CD4-positive, alpha-beta T cell treated with Interleukin-2 at 100 ng/mL for 4 hours (primary cell): ENCODE measurements at places on chromosomes 4 and X.
A peak's percentile ranks its signal among the peaks of the same experiment; 100 is the strongest.

DNA sequence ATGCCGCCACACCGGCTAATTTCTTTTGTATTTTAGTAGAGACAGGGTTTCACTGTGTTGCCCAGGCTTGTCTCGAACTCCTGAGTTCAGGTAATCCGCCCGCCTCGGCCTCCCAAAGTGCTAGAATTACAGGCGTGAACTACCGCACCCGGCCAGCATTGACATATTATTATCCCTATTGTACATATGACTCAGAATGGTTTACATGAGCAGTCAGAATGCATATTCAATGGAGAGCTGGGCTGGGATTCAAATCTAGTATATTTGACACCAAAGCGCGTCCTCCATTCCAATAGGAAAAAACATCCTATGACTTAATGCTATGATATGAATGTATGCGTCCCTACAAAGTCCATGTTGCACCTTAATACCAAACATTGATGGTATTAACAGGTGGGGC is 281.4 kb downstream of the CAMK2D start:
- DNase-seq: no peak

GRCh38 chrX:2594491-2594890 is 93.7 kb upstream of the DHRSX start:
- DNase-seq: no peak

DNA sequence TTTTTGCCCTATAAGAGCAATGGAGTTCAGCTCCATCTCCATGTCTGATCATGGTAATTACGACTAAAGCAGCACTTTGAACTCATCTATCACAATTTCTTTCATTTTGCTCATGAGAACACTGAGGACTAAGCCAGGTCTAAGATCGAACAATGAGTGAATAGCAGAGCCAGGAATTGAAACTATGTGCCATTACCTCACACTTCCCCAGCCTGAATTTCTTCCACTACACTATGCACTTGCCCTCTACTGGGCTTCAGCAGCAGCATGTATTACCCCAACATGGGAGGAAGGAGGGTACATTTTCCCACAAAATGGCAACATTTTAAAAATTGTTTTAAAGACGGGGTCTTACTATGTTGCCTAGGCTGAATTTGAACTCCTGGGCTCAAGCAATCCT is 274.7 kb upstream of the FGF13 start:
- DNase-seq: no peak

DNA sequence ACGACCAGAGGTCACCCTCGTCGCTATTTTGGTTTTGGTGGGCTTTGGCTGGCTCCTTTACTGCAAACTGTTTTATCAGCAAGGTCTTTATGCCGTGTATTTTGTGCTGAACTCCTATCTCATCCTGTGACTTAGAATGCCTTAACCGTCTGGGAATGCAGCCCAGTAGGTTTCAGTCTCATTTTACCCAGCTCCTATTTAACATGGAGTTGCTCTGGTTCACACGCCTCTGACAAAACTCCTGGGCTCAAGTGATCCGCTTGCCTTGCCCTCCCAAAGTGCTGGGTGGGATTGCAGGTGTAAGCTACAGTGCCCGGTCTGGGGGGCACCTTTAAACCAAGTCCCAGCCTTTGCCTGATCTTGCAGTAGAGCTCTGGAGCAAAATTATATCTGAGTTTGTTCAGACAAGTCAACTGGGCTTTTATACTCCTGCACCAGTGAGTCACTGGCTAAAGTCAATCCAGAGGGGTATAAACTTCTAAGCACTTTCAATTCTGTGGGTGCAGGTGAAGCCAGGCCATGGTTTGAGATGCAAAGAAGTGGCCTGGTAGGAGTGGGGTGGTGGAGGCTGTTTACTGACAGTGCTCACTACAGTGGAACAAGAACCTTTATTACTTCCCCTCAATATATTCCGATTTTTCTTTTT is 50.2 kb downstream of the MGST2 start:
- DNase-seq: no peak

DNA sequence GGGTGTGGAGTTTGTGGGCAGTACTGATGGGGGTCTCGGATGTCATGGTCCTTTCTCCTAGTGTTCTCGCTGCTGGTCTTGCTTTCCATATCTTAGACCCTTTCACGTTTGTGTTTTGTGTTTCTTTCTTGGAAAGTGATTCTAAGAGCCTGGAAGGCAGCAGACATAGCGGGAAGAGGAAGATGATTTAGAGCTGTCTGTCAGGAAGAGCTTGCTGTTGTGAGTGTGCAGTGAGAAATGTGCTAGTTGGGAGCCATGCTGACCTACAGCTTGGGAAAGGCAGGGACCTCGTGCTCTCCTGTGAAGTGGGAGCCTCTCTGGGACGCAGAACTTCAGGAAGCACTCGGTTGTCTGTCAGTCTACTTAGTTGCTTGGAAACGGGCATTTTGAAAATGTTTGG is 122.2 kb downstream of the ZNF518B start:
- DNase-seq: no peak

DNA sequence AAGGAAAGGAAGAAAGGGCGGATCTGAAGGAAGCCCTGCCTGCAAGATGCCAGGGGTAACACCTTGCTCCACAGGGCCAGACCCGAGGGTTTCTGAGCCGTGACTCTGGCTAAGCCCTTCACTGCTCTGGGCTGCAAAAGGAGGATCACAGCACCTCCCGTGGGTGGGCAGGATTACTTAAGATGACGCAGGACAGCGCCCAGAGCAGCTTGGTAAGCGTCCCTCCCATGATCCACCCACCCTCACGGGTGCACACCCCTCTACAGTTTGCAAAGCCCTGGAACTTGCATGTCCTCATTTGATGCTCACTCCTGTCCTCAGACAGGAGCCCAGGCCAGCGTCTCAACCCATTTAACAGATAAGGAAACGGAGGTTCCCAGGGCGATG is 64.9 kb downstream of the CRMP1 start:
- no peak for DNase-seq

DNA sequence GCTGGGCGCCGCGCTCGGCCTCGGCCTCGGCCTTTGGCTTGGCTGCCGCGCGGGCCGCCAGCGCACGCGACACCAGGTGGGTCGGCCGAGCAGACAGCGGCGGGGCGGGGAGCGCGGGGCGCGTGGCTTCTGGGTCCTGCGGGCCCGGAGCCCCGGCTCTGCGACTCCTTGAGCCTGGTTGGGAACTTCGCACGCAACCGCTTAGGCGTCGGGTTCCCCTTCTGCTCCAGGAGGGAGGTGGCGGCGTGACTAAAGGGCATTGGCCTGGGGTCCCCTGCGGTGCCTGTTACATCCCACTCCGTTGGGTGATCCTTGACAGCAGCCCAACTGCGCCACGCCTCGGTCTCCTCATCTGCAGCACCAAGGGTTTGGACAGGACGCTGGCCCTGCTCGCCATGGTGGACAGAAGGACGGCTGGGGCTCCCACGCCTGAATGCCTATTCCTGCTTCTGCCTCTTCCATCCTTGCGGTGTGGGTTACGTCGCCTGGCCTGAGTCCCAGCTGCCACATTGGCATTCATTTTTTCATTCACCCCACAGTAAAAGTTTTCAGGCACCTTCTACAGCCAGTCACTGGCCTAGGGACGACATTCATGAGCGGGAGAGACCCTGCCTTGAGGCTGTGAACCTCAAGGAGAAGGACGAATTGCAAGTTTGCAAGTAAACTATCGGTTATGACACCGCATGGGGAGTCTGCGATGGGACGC is 631 bp downstream of the EVC start:
- DNase-seq: no peak

- peak; percentile 63 for DNase-seq
Observed at GRCh38 chr4:70734168-70734954, 12.6 kb downstream of the RUFY3 start.

- DNase-seq: no peak
Observed at GRCh38 chr4:139986689-139987501, 167.1 kb downstream of the MAML3 start.

DNA sequence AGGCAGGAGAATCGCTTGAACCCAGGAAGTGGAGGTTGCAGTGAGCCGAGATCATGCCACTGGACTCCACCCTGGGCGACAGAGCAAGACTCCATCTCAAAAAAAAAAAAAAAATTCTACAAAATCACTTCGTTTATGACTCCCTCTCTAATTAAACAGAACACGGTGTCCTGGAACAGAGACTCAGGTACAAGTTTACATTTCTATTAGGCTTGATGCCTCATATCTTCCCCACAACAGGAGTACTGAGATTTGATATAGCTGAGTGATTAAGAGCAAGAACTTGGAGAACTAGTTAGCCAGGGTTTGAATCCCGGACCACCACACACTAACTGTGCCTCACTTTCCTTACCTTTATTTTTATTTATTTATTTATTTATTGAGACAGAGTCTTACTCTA is 42.2 kb upstream of the KLF3 start:
- no peak for DNase-seq

DNA sequence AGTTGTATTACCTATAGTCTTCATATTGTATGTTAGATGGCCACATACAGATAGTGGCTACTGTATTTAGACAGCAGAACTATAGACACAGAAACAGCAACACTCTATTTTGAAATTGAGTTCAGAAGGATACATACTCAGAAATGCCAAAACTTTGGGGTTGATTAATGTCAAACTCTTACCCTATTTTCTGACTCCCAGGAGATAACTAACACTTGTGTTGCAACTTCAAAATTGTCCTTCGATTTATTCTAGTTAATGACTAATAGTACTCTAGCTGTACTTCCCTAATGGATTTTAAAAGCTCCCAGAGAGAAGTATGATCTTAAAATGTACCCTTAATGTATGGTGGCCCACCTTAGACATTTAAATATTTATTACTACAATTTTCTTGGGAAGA is 229.9 kb upstream of the UGT8 start:
- DNase-seq: no peak

DNA sequence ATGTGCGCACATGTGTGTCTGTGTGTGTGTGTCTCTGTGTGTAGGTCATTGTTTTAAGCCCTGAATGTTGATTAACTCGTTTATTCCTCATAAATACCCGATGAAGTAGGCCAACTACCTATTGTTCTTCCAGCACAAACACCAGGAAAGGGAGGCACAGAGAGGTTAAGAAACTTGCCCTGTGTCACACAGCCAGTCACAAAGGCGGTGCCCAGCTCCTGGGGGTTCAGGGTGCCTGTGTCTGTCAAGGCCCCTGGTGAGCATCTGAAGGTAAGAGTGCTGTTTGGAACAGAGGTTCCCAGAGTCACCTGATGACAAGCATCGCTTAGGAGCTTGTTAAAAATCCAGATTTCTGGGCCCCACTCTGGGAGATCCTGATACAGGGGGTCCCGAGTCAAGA is 18.0 kb upstream of the SH3TC1 start:
- DNase-seq: no peak

DNA sequence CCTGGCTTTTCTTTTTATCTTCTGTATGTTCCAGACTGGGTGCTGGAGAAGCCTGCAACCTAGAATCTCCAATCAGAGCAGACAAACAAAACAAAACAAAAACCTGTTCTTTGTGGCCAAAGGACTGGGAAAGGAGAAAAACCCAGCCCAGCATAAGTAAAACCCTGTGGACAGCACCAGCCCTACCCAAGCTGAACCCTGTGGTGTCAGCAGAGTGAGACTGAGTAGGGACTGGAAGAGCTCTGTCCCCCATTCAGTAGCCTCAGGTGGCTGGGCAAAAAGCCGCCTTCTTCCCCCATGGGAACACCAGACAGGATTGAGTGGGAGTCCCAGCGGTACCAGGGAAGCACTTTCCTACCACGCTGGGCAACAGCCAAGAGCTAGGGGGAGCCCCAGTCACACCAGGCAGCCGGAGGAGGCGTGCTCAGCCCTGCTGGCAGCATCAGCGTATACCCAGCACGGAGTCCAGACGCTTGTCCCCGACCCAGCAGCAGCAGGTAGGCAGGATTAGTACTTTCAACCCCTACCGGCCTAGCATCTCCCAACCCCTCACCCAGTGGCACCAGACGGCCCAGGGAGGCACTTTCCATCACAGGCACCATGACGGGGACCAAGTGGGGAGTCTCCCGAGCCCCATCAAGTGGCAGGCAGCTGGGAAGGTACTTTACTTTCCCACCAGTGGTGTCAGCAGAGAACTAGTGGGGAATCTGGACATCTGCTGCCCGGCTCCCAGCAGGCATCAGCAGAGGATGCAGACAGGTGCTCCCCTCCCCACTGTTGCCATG is 8.6 kb upstream of the JADE3 start:
- DNase-seq: peak; percentile 42

- no peak for DNase-seq
Observed at GRCh38 chr4:163603257-163603656, 108.8 kb downstream of the TMA16 start.
